ENCODE measurements at places on chromosomes 2 and 18.

DNA sequence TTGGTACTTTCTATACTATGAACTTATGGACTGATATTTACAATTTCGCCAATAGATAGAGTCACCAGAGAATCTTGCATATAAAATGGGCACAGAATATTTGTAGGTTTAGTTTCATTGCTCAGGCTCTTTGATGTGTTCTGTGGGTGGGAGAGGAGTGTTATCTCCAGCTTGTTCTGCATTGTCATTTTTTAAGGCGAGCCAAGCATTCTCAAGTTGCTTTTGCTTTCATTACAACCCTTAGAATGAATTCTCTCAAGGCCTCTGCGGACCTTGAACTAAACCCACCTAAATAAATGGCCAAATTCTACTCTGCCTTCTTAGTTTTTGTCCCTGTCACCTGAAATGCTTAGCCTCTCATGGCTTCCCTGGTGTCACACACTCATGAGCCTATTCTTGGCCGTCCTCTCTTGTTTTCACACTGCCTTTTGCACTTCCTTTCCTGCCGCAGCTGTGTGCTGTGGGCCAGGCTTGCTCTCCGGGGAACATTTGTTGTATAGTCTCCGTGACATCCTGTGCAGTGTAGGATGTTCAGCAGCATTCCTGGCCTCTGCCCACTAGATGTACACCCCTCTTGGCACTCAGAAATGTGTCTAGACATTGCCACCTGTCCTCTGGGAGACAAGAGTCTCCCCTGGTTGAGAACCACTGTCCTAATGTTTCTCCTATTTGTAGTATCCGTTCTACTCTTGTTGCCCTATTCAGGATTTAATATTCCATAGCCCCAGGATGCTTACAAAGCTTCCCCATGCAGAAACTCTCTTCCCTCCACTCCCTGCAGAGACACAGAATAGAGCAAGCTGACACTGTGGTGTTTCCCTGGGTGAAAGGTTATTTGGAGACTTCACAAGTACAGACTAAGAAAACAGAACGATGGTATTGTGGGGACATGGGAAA is 255.6 kb downstream of the PTPRM start:
- no peak for DNase-seq

GRCh38 chr2:159728629-159729028 is 16.3 kb downstream of the MARCHF7 start:
- DNase-seq = no peak

- DNase-seq = no peak
Measured at GRCh38 chr2:25692143-25692542, 18.8 kb upstream of the DTNB start.

DNA sequence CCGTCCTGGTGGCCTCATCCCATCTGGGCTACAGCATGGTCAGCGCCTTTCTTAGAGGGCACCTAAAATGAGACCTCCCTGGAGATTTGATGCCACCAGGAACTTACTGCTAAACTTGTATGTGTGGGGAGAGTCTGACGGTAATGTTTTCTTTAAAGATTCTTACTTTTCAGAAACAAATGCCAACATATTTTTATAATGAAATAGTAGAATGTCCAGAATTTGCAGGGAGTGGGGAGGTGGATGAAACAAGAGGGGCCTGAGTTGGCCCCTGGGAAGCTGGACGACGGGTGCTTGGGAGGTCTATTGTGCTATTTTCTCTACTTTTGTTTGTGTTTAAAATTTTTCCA is 118.8 kb upstream of the CTDP1 start:
- DNase-seq = no peak

DNA sequence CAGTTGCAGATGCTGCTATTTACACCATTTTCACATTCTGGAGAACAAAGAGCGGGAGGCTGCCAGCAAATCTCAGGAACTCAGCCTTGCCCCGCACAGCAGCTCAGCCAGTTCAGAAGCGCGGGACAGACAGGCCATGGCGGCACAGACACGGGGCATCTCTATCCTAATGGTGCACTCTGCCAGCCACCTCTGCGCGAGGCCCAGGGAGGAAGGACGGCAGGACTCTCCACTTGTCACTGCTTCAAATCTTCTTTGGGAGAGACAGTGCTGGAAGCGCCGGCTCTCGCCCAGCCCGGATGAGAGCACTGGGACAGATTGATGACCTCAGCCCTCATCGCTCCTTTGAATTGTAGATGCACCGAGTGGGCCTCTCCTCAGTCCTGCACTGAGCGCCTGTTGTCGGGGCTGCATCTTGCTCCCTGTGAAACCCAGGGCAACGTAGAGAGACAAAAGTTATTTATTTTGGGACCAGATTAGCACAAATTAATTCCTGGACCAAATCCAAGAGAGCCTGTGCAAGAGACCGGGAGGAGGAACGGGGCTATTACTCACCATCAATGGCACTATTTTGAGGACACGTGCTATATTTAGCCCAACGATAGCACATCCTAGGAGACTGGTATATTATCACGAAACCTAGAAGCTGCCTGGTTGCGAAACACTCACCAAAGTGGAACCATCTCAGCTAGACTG is 211.4 kb upstream of the SMIM21 start:
- no peak for DNase-seq

GRCh38 chr2:153635494-153635893 is 156.9 kb upstream of the RPRM start:
- DNase-seq = no peak

- DNase-seq = no peak
Measured at GRCh38 chr2:44116319-44116718, 52.4 kb upstream of the PPM1B start.

- no peak for DNase-seq
Measured at GRCh38 chr18:23468753-23469459, 15.8 kb downstream of the RIOK3 start.

- DNase-seq = no peak
Measured at GRCh38 chr2:100757621-100758394, 62.1 kb upstream of the NPAS2 start.

DNA sequence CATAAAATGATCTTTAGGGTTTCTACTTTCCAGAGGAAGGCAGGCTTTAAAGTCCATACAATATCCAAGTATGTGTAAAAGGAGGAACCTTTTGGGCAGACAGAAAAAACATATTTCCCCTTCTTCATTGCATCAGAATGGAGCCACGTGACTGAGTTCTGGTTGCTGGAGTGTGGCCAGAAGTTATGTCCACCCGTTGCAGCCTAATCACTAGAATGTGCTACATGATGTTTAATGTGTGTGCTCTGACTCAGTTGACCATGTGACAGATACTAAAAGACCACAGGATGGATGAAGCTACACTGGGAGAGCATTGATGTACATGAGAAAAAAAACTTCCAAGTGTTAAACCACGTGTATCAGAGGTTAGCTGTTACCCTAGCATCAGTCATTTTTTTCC is 460.9 kb downstream of the RIT2 start:
- DNase-seq = no peak

DNA sequence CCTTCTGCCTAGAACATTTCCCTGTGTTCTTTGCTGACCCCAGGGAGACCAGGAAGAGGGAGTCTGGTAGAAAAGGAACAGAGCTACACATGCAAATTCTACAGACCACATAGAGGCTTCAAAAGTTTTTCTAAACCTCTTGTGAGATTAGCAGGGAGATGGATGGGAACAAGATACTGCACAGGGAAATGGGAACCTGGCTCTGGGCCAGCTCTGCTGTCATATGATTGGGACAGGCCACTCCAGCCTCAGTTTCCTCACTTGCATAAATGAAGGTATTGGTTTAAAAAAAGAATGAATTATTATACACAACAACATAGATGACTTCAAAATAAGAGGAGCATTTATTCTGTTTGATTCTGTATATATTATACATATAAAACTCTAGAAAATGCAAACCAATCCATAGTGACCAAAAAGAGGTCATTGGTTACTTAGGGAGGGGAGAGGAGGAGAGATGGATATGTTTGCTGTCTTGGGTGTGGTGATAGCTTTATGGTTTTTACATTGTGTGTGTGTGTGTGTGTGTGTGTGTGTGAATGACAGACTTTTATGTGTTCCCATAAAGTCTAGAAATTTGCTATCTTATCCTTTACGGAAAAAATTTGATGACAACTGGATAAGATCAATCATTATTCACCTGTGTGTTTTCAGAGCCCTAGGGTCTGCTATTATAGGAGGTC is 115.5 kb downstream of the MGAT5 start:
- no peak for DNase-seq

Measured in stimulated activated CD8-positive, alpha-beta memory T cell treated with anti-CD3 and anti-CD28 coated beads, Interleukin-12 subunit alpha, Interleukin-12 subunit beta, amount 100 ng/mL, for 4 hours (primary cell).